ENCODE measurements at places on chromosomes 13 and 19.

GRCh38 chr19:1616875-1617274, 11.6 kb upstream of the UQCR11 start:
- no peak for DNase-seq

- DNase-seq: no peak
Observed at GRCh38 chr13:21086929-21087328, 25.5 kb upstream of the LATS2 start.

- no peak for DNase-seq
Observed at GRCh38 chr19:48554385-48555091, 2.6 kb downstream of the SULT2B1 start.

DNA sequence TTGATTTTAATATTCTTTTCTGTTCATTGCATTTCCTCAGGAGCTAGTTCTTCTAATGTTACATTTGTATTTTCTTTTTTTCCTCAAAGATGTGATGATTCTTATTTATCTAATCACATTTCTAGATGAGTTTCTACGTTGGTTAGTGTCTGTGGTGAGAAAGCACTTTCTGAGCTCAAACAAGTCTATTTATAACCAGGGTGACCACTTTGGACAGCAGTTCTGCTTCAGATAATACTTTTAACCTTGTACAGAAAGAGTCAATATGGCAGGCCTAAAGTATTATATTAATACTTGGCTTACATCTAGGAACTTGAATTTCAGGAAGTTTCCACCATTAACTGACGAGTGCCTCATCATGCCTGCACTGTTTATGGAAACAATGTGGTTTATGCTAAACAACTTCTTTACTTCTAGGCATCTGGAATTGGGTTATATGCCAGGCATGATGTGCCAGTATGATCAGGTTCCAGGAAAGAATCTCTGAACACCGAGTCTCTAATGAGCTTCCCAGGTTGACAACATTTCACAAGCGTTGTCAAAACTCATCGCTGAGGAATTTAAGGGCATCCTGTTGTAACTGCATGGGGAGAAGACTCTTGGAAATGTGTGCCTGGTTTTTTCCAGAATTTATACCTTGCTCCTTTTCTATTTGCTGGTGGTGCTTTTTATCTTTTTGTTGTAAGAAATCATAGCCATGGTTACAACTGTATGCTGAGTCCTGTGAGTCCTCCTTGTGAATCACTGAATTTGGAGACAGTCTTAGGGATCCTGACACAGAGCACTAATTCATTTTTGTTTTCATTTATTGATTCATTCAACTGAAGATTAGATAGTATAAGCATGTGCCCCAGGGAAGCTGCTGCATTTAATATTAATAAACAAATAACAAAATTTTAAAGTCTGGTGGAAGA, 344.4 kb upstream of the PCDH9 start:
- no peak for DNase-seq

DNA sequence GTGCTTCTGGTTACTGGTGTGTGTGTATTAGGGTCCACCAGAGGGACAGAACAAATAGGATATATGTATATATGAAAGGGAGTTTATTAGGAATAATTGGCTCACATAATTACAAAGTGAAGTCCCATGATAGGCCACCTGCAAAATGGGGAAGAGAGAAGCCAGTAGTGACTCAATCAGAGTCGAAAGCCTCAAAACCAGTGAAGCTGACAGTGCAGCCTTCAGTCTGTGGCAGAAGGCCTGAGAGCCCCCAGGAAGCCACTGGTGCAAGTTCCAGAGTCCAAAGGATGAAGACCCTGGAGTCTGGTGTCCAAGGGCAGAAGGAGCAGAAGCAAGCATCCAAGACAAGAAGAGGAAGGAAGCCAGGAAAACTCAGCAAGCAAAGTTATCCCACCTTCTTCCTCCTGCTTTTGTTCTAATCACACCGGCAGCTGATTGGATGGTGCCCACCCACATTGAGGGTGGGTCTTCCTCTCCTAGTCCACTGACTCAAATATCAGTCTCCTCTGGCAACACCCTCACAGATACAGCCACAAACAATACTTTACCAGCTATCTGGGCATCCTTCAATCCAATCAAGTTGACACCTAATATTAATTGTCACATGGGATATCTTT, 21.7 kb upstream of the SCEL start:
- DNase-seq: no peak

- DNase-seq: peak; percentile 32
Observed at GRCh38 chr19:2476451-2477140, 669 bp downstream of the GADD45B start.

DNA sequence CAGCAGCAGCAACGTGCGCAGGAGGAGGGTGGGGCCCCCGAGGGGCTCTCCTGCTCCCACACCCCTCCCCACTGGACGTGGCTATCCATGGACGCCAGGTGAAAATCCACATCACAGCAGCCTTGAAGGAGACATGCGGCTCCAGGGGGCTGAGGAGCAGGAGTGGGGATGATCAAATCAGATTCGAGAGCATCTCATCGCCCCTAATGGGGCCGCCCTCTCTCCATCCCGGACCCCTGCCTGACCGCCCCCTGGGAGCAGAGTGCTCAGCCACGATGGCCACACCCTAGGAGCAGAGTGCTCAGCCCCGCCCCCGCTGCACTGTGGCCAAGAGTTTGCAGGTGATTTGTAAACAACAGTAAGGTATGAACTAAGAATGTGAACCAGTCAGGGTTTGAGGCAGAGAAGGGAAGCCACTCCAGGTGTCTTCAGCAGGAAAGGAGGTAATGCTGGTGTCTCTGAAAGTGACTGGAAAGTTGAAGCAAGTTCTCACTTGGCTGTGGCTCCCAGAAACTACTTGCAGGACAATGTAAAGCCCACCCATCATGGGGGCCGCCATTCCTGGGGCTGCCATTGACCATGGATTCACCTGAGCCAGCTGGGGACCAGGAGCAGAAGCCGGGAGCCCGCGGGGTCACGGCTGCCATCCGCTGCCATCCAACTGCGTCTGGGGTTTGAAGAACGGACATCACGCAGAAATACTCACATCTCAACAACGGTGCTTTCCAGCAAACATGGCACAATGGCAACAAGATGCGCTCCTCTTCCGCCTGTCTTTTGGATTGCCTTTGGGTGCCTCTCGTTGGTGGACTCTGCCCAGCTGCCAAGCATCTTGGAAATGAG, 71.8 kb downstream of the SPACA7 start:
- no peak for DNase-seq

DNA sequence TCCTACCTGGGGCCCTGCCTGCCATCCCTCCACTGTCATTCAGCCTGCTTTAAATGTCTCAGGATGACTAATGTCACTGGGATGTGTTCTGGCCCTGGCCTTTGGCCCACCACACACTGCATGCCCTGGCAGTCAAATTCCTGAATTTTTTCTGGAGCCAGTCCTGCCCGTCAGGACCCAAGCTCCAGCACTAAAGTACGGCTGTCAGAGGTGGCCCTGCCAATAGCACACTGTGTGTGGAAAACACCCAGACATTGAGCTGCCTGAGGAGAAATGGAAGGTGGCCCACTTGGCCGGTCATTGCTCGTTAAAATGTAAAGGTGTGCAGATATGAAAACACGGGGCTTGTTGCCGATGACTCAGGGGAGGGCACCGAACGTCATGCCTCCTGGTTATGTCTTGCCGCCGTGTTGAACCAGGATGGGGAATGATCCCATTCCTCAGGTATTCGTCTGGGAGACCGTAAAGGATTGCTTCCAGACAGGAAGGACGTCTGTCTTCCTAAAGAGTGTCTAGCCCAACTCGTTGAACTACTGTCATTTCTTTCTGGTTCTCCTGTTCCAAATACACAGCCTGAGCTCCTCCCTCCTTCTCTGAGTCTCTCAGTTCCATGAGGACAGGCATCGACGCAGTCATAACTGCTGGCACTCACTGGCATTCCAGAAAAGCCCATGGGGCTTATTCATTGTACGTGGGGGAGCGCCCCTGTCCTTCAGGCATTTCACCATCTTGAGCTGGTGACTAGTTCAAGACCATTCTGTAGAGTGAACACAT, 40.6 kb downstream of the COL4A2 start:
- no peak for DNase-seq

GRCh38 chr19:52602941-52603340, 32.9 kb downstream of the ZNF701 start:
- no peak for DNase-seq

DNA sequence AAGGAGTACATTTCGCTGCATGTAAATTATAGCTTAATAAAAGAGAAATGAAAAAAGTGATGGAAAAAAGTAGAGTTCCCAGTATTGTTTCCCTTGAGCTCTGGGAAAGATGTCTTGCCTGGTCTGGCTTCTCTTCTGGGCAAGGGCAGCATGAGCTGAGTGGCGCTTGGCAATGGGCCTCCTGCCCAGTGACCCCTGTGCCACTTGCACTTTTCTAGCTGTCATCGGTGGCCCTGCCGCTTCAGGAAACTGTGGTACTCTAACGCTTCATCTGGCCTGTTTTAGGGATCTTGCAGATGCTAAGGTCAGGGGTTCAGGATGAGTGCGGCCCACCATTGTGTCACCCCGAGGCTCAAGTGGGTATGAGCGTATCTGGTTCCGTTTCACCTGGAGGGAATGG, 161.4 kb downstream of the MTUS2 start:
- no peak for DNase-seq

DNA sequence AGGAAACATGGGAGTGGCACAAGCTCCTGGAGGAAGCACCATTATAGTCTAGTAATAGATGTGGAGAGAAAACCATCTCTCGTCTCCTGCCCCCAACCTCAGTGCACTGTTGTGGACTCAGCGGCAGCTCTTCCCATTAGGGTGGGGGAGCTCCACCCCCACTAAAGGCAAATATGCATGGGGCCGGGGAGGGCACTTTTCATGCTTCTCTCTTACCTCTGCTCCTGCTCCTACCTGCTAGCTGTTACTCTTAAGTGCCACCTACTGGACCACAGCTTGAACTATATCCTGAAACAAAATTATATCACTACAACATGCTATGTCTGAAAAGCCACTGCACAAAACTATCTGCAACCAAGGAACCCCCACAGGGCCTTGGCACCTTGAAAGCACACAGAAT, 112.6 kb upstream of the DACH1 start:
- DNase-seq: no peak

GRCh38 chr19:1846517-1847204, 1.6 kb downstream of the REXO1 start:
- no peak for DNase-seq

- DNase-seq: no peak
Observed at GRCh38 chr13:39039041-39039440, 785 bp downstream of the NHLRC3 start.

Measured in T follicular helper cell (primary cell).